Vagina (tissue), 2 donors: ENCODE measurements at places on chromosomes 2 and 18.

DNA sequence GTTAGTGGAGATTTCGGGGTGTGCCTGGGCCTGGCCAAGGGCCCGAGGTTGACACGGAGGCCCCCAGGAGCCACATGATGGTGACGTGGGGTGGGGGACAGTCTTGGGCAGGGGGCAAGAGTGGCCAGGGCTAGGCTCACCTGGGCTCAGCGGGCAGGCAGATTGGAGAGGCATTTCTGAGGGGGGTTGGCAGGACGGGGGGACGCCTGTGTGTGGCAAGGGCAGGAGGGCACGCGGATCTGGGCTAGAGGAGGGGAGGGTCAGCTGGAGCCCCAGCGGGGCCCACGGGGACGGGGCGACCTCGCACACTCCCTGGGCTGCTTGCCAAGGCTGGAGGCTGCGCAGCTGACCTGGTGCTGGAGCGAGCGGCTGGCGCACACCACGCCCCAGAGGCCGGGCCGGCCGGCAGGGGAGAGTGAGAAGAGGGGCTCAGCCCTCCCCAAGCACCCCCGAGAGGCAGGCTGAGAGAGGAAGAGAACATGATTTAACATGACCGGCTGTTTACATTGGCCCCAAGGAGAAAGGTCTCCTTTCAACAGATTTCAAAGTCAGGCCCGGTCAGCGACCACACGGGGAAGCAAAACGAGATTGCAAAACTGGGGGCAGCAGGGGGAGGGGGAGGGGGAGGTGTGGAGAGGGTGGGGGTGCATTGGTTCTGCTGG, 38.0 kb upstream of the SNED1 start:
- H3K4me3 ChIP-seq = no peak overlapping the region
- H3K36me3 ChIP-seq = no peaks in the 10 kb centered on the region
- peak; percentile 86 for DNase-seq
- peak overlapping the region; percentile 80 for H3K27ac ChIP-seq

DNA sequence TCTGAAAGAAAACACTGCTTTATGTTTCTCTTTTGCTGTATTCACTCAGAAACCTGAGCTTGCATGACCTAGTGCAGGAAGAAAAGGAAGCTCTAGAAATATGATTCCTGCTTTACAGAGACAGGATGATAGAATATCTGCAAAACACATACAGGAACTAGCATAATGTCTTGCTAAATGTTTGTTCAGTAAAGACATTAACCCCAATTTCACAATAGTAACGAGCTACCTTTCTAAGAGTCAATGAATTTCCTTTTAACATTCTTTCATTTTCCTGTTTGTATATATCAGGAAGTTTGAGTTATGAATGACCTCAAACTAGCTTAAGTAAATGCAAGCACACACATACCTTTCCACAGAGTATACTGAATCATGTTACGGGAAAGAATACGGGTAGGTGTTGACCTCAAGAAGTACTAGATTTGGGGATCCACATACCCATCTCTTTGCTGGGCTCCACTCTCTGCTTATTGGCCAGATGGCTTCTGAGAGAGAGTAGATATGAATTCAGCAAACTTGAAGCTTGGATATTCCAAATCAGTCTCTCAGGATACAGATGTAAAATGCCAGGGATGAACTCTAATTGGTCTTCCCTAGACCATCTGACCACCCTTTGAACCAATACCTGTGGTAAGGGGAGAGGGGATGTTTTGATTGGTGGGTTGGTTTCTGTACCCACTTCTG, 18.2 kb upstream of the ACSL3 start:
- H3K4me3 ChIP-seq = no peak overlapping the region
- H3K36me3 ChIP-seq = no peaks in the 10 kb centered on the region
- H3K27ac ChIP-seq = no peak overlapping the region

DNA sequence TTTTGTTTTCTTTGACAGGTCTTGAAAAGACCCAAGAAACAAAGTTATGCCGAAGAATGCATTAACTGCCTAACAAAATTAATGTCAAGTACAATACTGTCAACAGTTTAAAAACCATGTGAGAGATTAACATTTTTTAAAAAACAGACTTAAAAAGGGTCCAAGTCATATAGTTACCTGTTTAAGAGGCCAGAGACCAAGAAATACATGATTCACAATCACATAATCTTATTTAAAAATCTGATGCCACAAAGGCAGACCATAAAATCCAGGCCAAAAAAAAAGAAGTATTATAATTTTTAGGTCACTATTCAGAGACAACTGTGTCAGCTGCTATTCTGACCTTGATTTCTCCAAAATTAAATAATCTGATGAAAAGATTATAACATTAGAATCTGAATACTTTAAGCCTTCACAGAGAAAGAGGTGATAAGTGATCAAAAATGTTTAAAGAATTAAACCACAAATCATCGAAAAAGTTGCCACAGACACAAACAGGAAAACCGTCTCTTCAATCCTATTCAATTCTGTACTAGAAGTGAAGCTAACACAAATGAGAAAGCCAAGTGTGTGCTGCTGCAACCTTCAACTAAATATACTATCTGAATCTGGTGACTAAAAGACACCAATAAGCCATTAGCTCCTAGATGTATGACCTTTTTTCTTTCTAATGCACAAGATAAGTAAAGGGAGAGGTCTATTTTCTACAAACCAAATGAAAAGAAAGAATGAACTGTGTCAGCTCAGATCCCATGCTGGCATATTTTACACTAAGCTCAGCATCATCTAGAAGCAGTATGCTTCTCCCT, 286.0 kb downstream of the ZEB2 start:
- peaks cover 21% of the 10 kb centered on the region for H3K4me1 ChIP-seq
- H3K4me3 ChIP-seq = no peak overlapping the region
- no peak overlapping the region for H3K27ac ChIP-seq

DNA sequence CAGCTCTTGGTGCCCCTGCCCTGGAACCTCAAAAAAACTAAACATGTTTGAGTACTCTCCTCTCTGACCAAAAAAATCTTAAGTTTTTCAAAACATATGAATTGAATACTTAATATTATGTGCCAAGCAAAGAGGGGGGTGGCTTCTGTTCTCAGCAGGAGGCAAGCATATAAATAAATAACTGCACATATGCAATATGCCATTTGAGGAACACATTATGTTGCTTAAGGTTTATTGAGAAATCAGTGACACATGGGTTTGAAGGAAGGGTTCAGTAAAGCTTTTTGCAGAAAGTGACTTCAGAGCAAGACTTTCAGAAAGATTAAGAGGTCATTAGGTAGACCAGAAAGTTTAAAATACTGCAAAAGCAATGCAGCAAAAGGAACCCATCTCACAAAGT, 429.2 kb downstream of the TDRD15 start:
- no peaks in the 10 kb centered on the region for H3K4me1 ChIP-seq
- H3K36me3 ChIP-seq = no peaks in the 10 kb centered on the region
- no peak overlapping the region for H3K27ac ChIP-seq

- peak overlapping the region; percentile 78 for H3K27ac ChIP-seq
- DNase-seq = no peak
- H3K4me1 ChIP-seq = peaks cover 27% of the 10 kb centered on the region
- no peaks in the 10 kb centered on the region for H3K27me3 ChIP-seq
These were observed 68.1 kb downstream of the ANTXR1 start for GRCh38 chr2:69081001-69081580.

GRCh38 chr2:26752656-26753055, 11.4 kb upstream of the SLC35F6 start:
- no peaks in the 10 kb centered on the region for H3K27me3 ChIP-seq
- no peak overlapping the region for H3K27ac ChIP-seq
- DNase-seq = no peak
- no peak overlapping the region for H3K4me3 ChIP-seq

DNA sequence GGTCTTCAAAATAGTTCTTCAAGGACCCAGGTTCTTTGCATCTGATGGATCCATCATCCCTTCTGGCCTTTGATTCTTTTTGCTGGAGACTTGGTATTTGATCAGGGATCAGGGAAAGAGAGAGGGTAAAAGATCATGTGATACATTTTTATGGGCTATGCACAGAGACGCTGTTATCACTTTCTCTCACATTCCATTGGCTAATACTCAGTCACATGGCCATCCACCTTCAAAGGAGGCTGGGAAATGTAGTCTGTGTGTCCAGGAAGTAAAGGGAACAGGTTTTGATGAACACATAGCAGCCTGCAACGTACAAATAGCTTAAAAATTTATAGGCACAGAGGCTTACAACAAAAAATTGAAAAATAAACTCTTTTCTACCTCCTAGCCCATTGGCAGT, 629.6 kb upstream of the FANCL start:
- H3K4me3 ChIP-seq = no peak overlapping the region
- H3K36me3 ChIP-seq = no peaks in the 10 kb centered on the region
- no peaks in the 10 kb centered on the region for H3K4me1 ChIP-seq
- no peak for DNase-seq
- H3K27me3 ChIP-seq = no peaks in the 10 kb centered on the region
- no peak overlapping the region for H3K27ac ChIP-seq

DNA sequence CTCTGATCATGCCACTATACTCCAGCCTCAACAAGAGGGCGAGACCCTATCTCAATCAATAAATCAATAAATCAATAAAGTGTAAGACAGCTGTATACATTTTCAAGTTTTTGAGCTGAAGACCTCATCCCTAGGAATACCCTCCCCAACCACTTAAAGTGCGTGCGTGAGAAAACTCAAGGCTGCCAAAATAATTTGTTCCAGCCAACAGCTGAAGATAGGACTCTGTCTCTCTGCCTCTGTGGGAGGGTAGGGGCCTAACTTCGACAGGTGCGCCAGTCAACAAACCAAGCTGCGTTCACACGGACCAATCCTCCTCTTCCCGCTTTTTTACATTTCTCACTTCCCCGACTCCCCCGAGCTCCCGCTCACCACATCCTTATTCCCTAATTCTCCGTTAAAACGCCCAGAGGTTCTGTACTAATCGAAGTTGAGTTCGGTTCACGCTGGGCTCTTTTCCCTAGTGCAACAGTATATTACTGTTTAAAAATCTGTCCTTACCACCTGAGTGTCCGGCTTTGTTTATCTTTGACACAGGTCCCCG, 618 bp downstream of the POLR2D start:
- peaks cover 52% of the 10 kb centered on the region for H3K4me1 ChIP-seq
- no peak for DNase-seq
- H3K27ac ChIP-seq = peak overlapping the region; percentile 74

DNA sequence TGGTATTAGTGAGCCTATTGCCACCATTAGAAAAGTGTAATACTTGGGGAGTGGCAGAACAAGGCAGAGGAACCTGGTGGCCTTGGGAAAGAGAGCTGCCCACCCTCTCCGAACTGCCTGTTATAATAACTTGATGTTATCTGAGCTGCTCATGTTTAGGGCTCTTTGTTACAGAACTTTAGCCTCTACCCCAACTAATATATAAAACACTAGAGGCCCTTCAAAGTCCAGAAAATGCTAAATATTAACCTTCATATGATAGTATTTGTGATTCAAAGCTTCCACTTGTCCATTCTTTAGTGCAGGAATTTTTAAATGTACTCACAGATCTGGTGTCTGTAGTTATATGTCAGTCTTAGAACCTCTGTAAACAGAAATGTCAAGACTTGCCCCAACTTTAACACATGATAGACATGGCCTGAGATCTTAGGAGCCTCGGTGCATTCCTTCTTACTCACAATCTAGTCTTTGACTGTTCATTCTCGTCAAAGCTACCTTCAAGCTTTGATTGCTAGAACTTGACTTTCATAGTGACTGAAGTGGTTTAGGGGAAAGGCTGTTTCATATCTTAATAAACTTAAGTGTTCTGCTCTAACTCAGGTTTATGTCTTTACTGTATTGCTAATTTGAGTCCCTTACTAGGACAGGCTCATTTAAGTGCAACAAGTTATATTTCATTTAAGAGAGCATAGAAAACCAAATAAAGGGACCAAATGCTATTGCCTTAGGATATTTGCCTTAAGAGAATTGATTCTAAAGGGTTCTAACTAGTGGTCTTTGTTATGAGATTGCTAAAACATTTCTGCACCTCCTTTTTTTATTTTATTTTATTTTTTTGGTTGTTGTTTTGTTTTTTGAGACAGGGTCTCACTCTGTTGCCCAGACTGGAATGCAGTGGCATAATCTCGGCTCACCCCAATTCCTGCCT, 41.6 kb downstream of the DDX1 start:
- no peak overlapping the region for H3K27ac ChIP-seq
- peaks cover 7% of the 10 kb centered on the region for H3K36me3 ChIP-seq
- no peaks in the 10 kb centered on the region for H3K27me3 ChIP-seq
- H3K4me1 ChIP-seq = peaks cover 6% of the 10 kb centered on the region

GRCh38 chr2:169143998-169144397, 74.6 kb downstream of the DHRS9 start:
- H3K36me3 ChIP-seq = no peaks in the 10 kb centered on the region
- no peak overlapping the region for H3K4me3 ChIP-seq
- H3K4me1 ChIP-seq = no peaks in the 10 kb centered on the region
- no peaks in the 10 kb centered on the region for H3K27me3 ChIP-seq
- no peak overlapping the region for H3K27ac ChIP-seq

DNA sequence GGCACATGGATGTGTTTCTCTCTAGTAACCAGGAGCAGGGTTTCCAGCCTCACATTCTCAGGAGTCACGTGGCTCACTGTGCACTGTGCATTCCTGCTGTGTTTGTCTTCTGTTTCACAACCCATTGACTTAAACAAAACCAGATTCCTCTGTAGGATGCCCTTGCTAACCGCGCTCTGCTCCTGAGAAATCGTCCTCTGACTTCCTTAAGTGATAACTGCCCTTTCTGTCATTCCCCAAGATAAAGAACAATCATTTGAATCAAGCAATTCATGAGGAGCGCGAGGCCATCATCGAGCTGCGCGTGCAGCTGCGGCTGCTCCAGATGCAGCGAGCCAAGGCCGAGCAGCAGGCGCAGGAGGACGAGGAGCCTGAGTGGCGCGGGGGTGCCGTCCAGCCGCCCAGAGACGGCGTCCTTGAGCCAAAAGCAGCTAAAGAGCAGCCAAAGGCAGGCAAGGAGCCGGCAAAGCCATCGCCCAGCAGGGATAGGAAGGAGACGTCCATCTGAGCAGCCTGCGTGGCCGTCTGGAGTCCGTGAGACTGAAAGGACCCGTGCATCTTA, 60.2 kb downstream of the RALBP1 start:
- no peak for DNase-seq
- H3K4me3 ChIP-seq = no peak overlapping the region
- H3K27ac ChIP-seq = peak overlapping the region; percentile 24

DNA sequence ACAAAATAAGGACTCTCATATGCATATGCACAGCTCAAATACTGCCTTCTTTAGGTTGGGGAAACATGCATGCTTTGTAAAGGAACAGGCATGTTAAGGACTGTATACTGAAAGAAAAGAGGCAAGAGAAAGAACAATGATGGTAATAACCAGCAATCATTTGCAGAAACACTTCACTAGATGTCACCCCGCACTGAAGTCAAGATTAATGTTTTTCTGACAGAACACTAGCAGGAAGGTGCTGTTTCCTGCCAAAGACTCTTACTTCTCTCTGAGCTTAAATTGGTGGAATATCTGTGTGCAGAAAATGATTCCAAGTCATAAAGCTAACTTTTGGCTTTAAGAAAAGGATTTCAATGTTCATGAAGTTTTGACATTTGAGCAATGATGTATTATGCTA, 19.3 kb upstream of the CSRNP3 start:
- no peaks in the 10 kb centered on the region for H3K27me3 ChIP-seq
- H3K36me3 ChIP-seq = no peaks in the 10 kb centered on the region
- no peak overlapping the region for H3K27ac ChIP-seq
